ENCODE measurements at places on chromosomes 12 and 14.

DNA sequence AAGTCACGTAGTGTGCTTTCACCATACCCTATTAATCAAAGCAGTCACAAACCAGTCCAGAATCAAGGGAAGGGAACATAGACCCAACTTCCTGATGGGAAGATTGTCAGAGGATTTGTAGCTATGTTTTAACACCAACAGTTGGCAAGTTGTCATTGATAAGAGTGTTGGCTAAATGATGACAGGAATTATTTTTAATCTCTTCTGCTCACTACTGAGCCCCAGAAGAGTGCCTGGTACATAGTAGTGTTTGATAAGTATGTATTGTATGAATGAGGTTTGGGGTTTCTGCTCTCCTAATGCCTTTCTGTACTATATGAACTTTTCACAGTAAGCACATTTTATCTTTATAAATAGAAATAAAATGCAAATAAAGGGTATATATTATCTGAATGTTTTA is 14.7 kb downstream of the HCFC2 start:
- DNase-seq, result no peak

DNA sequence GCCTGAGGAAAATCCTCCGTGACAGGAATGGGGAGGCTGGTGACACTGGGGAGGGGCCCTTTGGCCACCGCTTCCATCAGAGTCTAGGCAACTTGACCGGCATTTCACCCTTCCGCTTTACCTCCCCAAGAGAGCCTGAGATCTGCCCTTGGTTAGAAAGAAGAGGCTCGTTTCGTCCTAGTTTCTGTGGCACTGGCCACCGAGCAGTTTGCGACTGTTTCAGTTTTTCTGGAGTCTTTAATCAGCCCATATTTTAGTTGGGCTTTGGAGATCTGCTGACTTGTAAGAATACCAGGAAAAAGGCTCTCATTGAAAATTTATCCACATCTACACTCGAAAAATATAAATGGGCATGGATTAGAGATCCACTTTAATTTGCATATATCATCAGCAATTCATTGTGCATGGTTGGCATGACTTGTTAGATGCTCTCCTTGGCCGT is 414 bp upstream of the ANKS1B start:
- no peak for DNase-seq

DNA sequence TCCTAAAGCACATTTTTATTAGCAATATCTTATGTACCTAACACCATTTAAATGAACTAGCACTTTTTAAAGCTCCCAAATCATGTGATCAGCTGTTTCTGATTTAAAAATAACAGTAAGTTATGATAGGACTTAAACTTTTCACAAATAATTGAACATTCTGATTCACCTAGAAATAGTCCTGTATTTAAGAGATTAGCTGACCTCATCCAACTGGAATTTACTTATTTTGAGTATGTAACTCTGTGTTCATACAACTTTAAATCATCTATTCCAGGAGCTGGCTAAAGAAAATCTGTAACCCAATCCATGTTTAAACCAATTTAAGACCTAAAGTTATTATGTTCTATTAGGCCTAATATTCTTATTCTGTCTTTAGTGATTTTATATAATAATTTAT is 184.3 kb downstream of the CCDC91 start:
- peak; percentile 55 for DNase-seq

DNA sequence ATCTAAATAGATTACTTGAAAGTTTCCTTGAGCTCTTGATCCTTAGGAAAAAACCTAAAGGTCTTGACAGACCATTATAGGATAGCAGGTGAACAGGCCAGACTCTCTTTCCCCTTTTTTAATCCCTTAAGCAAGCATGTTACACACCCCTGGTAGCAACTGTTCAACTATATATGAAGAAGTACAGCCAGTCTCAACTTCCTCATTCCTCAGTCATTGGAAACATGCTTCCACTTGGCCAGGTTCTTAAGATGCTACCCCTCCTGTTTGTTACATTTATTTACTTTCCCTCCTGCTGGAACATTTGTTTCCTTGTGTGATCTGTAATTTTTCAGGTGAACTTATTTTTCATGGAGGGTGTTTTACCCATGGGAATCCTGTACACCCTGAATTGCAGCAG is 124.1 kb downstream of the ARMH4 start:
- no peak for DNase-seq

DNA sequence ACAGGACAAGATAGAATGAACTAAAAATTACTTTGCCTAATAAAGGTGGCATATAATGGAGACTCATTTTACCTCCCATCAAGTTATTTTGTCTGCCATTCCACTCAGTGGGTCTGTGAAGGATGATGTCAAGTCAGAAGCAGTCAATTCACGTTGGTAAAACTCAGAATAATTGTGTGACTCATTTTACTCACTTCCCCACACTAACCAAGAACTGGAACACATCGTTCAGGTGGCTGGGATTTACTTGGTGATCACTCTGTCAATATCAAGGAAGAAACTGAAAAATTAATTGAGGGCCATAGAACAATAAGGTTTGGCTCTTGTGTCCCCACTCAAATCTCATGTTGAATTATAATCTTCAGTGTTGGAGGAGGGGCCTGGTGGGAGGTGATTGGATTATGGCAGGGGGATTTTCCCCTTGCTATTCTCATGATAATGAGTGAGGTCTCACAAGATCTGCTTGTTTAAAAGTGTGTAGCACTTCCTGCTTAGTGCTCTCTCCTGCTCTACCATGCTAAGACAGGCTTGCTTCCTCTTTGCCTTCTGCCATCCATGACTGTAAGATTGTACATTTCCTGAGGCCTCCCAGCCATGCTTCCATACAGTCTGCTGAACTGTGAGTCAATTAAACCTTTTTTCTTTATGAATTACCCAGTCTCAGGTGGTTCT is 35.7 kb upstream of the GTF2A1 start:
- no peak for DNase-seq

DNA sequence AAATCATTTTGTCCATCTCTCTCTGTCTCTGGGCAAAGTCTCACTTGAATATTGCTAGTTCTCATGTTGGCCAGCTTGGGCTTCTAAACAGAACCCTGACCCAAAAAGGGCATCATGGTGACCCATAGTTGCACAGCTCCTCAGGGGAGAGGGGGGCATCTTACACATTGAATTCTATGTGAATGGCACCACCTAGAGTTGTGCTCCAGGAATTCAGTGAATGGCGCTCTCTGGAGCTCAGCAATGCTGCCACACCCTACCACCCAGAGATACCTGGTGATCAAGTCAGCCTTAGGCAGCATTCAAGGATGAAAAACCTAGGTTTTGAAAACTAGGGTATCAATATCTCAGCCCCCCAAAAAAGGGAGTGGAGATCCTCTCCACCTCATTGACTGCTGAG is 50.6 kb downstream of the SMUG1 start:
- DNase-seq, result no peak
